NCI-H2081 (cell line): ENCODE measurements at places on chromosomes 1 and 21.
A peak's percentile ranks its signal among the peaks of the same experiment; 100 is the strongest.

GRCh38 chr1:237180256-237180655, 138.3 kb downstream of the RYR2 start:
- DNase-seq: no peak

- peak; percentile 69 for DNase-seq
Observed at GRCh38 chr1:23634840-23635651, 56.6 kb upstream of the RPL11 start.

- no peak for DNase-seq
Observed at GRCh38 chr1:230852959-230853358, 15.4 kb downstream of the C1orf198 start.

- DNase-seq: no peak
Observed at GRCh38 chr1:3459940-3460671, 5.6 kb downstream of the ARHGEF16 start.

GRCh38 chr1:208929575-208929974, 653.9 kb upstream of the CAMK1G start:
- no peak for DNase-seq

DNA sequence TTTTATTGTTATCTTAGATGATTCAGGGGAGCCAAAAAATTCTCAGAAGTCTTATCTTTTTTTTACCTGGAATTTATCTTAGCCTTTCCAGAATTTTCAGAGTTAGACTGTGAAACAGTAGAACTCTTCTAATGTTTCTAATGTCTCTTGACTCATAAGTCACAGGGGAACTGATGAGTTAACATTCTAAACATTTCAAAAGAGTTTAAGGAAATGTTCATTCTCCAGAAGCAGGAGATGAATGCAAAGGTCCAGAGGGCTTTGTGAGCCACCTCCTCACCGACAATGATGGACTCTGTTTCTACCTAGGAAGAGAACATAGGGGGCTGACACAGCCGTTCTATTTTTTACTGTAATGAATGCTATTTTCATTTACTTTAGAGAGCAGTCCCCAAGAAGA, 157.5 kb downstream of the BRINP2 start:
- no peak for DNase-seq

GRCh38 chr1:44584167-44584566, 90.1 kb downstream of the TMEM53 start:
- no peak for DNase-seq
